ENCODE measurements at places on chromosomes 3 and 15.

DNA sequence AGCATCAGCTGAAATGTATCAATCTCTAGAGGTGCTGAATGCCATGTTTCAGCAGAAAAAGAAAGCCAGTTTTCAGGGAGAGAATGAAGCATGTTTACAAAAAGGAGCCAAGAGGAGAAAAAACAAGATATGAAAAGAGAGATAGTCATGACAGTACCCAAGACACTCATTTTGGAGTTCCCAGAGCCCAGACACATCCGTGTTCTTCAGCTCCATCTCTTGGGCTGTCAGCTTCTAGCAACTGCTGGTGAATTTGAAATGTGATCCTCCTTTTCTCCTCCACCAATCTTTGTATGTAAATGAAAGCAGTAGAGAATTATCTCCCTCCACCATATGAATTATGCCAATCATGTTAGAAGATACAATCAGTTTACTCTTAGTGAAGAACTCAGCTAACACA lies 93.0 kb upstream of the SLC25A36 start:
- no peak for DNase-seq

- no peak for DNase-seq
Observed at GRCh38 chr3:3848923-3849275, 49.7 kb downstream of the LRRN1 start.

DNA sequence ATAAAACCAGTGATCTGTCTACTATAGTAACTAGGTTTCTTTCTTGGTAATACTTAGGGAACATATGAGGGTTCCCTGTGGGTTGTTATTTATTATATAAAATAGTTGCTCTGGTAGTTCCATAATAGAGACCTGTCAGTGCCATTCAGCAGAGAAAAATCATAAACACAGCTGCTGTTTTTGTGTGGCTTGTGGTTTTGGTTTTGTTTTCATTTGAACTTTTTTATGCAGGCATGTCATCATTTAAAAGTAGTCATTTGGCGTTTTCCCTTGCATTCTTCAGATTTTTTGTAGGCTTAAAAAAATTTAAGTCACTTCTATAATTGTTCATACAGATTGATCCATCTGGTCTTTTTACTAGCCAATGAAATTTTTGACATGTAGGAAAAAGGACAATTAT lies 47.9 kb downstream of the PIK3CA start:
- DNase-seq, result no peak

DNA sequence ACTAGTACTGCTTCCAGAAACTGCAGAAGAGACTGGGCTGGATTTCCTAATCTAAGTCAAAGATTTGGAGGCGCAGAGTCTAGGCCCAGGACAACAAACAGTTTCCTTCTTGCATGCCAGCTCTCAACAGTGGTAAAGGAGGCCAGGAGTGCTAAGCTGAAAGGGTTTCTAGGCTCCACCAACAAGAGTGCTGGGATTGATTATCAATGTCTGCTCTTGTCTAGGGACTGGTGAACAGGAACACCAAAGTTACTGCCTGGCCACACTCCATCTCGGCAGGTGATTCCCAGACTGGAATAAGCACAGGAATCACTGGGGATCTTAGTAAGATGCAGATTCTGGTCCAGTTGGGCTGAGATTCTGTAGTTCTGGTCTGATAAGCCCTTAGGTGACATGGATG lies 22.8 kb upstream of the FGD5 start:
- no peak for DNase-seq

DNA sequence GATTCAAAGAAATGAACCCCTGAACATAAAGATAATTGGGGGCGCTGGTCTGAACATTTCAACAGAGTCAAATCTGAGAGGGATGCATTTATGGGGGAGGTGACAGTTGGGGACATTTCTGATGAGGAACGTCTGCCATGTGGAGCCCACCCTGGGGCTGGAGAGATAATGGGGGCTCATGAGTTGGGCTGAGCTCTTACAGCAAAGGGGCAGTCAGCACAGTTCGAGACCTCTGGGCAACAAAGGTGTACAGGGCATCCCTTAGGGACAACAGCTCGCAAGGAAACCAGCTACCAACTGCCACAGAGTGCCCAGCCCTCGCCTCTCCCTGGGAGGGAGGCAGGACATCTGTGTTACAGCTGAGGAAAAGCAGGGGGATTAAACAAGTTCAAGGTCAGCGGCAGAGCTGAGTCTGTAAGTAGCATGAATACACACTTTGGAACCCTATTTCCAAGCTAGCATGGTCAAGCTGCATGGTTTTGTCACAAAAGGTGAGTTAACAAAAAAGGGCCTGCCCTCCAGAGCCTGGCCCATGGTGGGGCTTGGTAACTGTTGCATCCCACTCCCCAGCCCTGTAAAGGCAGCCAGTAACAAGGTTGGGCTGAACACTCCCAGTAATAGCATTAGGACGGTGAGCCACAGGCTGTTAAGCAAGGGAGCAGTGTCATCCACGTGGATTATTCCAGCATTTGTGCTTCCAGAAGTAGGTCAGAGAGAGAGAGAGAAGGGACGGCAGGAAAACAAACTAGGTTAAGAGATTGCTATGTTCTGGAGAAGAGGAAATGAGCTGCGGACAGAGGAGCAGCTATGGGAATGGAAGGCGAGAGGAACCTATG lies 4.3 kb downstream of the GNB5 start:
- no peak for DNase-seq
